ENCODE measurements at places on chromosomes 2 and 18. TPM values are rescaled to one million over a fixed set of nuclear protein-coding genes. Genes with fewer than 3 reads are reported as not detected.

The SOWAHC gene
- total RNA-seq = 26.2 TPM

DNA sequence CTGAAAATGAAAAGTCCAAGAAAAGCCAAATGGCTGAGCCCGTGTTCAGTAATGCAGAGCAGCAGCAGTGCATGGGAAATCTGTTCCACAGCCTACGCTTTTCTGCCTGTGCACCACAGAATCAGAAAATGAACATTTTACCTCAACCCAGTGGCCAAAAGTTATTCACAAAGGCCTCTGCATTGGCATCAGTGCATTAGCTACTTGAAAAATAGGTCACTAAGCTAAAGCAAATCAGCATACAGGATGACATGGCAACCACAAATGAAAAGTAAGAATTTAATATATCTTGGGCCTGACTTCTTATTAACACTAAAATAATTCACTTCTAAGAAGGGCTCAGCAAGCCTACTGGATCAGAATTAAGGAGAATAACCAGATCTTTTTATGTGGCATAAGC is 1145.3 kb upstream of the CHAC2 start:
- DNase-seq = no peak

GRCh38 chr2:54545702-54546450 is 89.7 kb downstream of the SPTBN1 start:
- DNase-seq = peak; percentile 78

- DNase-seq = no peak
Observed at GRCh38 chr2:63059793-63060471, 9.3 kb downstream of the OTX1 start.

- no peak for DNase-seq
Observed at GRCh38 chr18:75089748-75090327, 119.1 kb downstream of the PTGR3 start.

DNA sequence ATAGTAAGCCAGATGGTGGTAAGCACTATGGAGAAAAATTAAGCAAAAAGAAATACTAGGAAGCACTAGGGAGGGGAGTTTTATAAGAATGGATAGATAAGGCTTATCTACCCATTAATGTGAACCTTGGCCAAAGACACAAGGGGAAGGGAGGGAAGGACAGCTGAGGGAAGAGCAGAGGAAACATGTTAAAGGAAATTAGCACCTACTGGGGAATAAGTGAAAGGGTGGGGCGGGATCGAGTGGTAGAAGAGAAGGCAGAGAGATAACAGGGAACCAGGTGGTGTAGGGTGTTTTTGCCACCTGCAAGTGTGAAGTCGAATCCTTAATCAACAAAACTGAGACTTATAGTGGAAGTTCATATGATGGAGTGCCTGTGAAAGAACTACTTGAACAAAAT is 1.7 kb downstream of the UNC80 start:
- no peak for DNase-seq

- no peak for DNase-seq
Observed at GRCh38 chr2:215010390-215010789, 128.0 kb downstream of the ABCA12 start.

DNA sequence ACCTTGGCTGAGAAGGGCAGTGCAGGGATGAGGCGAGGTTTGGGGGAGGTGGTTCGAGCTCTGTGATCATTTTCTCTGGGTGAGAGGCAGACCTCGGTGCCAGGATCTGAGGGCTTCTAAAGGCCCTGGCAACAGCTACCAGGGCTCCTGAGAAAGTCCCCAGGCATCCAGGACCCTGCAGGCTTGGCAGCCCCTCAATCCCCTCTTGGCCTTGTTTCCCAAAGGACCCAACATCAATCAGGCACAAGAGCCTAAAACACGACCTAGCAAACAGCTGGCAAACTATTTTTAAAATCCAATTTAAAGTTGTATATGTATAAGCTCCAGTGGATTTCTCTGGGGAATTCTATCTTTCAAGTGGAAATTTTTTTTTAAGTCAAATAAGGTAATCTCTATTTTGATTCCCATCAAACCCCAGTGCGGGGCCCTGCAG is 15.0 kb upstream of the MAT2A start:
- no peak for DNase-seq

Measured in hepatocyte (in vitro differentiated cells).